ENCODE measurements at places on chromosomes 5 and 9.

DNA sequence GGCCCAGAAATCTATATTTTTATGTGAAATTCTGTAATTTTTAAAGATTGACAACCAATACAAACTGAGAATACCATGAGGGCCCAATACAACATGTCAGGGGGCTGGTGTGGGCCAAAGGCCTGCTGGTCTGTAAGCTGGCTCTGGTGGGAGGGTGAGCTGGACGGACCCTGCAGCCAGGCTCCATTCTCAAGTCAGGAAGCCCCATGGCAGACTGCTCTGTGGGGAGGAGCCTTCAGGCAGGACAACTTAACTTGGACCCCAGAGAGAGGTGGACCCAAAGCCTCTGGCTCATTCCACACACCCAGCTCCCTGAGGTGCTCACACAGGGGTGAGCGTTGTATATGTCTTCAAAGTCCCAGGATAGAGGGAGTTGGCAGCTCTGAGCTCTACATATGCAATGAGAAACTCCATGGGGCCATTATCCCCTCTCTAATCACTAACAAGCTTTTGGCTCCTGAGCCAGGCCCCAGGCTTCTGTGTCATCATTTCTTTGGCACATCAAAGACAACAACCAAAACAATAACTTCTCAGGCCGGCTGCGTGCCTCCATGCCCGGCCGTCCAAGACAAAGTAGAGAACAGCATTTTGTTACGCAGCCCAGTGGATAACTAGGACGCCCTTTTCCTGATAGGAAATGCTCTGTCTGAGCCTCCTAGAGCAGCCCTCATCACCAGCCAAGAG lies 6.4 kb downstream of the SEPTIN8 start:
- peak; percentile 76 for DNase-seq

GRCh38 chr9:125487842-125488241 lies 219.2 kb downstream of the MAPKAP1 start:
- no peak for DNase-seq

DNA sequence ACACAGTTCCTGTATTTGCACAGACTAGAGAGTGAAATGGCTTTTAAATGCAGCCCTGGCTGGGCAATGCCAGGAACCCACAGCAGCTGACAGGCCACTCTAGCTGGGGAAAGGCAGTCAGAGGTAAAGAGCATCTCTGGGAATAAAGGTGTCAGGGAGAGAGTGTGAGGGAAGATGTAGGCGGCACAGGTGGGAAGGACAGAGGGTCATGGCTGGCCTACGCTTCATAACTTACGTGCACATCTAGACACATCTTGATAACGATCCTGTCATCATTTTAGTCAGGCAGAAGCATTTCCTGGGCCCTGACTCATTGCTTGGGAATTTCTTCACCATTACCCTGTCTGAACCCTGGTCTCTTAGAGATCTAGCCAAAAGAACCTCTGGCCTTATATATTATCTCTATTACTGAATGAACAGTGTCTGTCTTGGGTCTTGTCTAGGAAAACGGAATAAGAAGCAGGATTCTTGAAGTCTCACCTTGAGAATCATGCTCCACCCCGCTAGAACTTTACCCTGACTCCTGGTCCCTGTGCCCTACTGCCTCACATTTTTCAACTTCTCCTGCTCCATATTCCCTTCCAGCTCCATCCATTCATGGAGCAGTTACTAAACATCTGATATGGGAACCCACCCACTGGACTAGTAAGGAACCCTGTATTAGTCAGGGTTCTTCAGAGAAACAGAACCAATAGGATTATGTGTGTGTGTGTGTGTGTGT lies 106.4 kb upstream of the ELL2 start:
- DNase-seq = peak; percentile 90

DNA sequence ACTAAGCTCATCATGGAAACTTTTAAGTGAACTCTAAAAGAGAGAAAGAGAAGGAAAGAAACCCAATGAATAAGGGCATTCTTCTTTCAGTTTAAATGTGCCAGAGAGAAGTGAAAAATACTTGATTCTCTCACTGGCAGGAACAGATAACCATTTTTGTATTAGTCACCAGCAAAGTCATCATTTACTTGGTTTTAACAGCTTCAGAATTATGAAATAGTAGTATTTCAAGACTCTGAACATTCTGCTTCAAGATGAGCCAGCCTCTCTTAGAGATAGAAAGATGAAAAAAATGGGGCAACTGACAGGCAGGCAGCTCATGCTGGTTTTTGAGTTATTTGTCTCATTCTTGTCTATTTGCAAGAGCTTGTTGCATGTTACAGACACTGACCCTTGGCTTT lies 103.5 kb downstream of the GCNT1 start:
- peak; percentile 87 for DNase-seq

DNA sequence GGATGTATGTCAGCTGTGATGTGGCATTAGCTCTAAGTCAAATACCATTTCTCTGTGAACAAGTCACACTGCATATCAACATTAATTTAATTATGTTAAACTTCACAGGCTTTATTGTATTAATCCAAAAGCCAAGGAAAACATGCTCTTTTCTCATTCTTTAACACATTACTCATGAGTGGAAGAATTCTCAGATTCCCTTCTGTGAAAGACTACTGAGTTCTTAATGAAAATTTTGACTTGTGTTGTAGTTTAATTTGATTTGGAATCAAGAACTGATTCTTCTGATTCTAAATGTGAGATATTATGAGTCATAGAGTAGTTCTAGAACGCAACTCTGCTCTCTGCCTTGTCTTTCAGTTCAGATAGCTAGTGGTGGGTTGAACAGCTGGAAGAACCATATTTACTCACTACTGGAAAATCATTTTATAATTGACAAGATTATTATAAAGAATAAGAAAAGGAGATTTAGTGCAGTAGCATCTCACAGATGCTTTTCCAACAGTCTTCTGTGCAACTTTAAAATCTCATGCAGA lies 90.6 kb downstream of the VCAN start:
- no peak for DNase-seq

GRCh38 chr9:37374892-37375291 lies 47.6 kb upstream of the GRHPR start:
- DNase-seq = no peak

DNA sequence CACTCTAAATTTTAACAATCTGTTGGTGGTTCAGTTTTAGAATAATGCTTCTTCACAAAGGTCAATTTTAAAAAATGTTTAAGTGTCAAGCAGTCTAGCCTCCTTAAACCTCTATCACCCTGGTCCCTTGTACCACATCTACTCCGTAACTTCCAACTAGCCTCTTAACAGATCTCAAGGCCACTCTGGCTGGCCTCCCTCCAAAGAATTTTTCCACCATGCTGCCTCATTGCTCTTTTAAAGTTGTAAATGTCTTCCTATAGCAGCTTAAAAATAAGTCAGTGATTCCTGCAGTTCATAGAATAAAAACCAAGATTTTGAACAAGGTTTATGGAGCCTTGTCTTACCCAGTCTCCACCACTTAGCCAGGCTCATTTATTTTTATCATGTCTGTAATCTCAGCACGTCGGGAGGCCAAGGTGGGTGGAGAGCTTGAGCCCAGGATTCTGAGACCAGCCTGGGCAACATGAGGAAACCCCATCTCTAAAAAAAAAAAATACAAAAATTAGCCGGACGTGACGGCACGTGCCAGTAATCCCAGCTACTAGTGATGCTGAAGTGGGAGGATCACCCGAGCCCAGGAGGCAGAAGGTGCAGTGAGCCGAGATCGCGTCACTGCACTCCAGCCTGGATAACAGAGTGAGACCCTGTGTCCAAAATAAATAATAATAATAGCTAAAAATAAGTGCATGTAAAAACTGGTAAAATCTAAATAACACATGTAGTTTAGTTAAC lies 924.9 kb upstream of the DMAC1 start:
- peak; percentile 26 for DNase-seq

- no peak for DNase-seq
Measured at GRCh38 chr5:172837640-172838039, 3.6 kb downstream of the ERGIC1 start.

DNA sequence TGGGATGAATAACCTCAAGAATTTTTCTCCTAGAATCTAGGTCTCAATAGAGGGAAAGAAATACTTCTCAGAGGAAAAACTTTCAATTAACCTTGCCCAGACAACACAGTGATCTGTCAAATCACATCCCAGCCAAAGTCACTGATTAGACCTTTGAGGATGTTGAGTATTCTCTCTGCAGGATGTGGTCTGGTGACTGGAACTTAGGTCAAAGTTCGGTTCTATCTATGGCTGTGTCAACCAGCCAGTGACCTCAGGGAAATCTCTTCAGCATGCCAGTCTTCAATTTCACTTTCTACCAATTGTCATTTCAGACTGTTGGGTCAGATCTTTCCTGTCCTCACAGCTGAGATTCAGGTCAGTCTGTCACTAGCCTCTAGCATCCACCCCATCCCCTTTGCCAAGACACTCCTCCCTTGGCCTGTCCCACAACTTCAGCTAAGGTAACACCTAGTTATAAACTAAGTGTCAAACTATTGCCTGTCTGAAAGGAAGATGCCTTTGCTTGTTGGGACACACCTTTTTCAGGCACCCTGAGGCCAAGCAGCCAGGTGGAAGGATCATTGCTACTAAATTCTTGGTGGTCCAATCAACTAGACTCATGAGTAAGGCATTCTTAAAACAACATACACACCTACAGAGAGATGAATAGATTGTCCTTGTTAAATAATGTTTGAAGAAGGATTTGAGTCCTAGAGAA lies 156.3 kb upstream of the FST start:
- no peak for DNase-seq

DNA sequence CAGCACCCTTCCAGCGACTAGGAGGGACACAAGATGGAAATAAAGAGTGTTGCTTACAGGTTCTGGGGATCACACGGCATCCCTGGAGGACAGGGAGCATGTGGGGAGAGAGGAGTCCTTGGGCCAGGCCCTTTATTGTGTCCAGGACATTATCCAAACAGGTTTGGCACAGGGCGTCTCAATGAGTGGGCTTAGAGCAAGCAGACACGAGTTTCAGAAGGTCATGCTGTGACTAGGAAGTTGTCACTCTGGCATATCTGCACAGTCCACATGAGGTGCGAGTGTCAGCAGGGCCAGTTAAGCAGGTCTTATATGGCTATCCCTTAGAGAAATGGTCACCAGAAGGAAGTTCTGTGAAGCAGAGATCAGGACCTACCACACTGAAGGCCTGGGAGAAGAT lies 174.5 kb upstream of the OTULINL start:
- DNase-seq = no peak

DNA sequence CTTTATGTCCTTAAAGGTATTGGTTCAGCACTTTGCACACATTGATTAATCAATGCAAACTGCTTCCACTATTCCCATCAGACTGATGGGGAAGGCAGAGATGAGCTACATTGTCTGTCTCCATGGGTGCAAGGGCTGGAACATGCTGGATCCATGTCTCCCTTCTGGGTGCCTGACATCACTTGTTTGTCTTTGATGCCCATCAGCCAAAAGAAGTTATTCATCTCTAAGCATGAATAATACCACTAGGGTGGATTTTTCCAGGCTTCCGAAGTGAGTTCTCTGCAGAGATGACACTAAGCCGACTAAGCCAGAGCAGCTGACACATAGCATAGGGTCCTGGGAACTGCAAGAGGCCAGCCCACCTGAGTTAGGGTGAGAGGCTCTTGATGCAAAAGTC lies 8.7 kb downstream of the FGF1 start:
- DNase-seq = no peak

- DNase-seq = peak; percentile 75
Measured at GRCh38 chr5:123036391-123037103, at the start of gene PPIC. Gene PPIC, minus strand, starts transcription at chr5:123036725. Its CDS starts 100 bp downstream, at chr5:123036625.

GRCh38 chr5:125301711-125302110 lies 555.3 kb upstream of the ZNF608 start:
- no peak for DNase-seq

- DNase-seq = peak; percentile 76
Measured at GRCh38 chr9:81906671-81907070, 21.6 kb upstream of the SPATA31D4 start.

GRCh38 chr5:61817472-61818326 lies 485.6 kb downstream of the ZSWIM6 start:
- DNase-seq = peak; percentile 62

DNA sequence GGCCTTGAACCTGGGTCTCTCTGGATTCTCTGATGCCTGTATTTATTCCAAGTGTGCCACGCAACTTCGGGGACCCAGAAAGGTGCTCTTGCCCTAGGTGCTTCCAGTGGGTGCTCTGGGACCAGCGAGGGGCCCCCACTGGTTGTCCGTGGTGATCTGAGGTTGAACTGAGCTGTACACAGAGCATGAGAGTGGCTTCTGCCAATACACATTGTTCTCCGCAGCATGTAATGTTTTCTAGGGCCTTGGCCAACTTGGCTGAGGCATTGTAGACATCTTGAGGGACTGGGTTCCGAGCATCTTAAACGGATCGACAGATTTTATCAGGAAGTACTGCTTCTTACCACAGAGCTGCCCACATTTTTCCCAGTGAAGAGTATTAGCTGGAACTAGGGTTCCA lies 117.9 kb downstream of the MTX3 start:
- no peak for DNase-seq

DNA sequence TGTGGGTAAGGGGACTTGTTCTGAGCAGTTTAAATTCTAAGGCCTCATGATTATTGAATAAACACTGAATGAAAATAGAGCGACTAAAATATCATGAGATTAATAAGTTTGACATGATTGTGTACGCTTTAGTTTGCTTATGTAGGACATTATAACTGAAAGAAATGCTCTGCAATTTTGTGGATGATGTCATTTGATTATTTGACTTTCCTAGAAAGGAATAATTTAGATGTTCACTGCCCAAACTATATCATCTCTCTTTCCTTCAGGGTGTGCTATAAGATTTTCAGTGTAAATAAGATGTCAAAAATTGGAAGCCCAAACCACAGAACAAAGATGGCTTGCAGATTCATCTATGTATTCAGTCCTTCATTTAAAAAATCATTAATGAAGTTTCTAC lies 115.7 kb upstream of the MTAP start:
- no peak for DNase-seq

- no peak for DNase-seq
Measured at GRCh38 chr9:117992006-117992405, 287.8 kb downstream of the TLR4 start.
